ENCODE measurements at places on chromosomes 3 and 15.

DNA sequence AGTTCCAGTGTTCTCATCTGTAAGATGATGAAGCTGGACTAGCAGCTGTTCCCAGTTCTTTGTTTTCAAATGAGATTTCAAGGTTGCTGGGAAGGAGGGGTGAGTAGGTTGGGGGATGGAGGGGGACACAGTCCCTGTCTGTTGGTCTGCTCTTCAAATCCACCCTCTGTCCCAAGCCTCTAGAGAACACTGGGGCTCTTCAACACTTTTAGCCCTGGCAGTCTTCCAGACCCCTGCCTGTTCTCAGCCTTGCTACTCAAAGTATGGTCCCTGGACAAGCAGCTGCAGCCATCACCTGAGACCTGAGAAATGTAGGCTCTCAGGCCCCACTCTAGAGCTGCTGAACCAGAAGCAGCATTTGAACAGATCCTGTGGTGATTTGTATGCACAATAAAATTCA lies 41.3 kb downstream of the NEK11 start:
- DNase-seq, result no peak

DNA sequence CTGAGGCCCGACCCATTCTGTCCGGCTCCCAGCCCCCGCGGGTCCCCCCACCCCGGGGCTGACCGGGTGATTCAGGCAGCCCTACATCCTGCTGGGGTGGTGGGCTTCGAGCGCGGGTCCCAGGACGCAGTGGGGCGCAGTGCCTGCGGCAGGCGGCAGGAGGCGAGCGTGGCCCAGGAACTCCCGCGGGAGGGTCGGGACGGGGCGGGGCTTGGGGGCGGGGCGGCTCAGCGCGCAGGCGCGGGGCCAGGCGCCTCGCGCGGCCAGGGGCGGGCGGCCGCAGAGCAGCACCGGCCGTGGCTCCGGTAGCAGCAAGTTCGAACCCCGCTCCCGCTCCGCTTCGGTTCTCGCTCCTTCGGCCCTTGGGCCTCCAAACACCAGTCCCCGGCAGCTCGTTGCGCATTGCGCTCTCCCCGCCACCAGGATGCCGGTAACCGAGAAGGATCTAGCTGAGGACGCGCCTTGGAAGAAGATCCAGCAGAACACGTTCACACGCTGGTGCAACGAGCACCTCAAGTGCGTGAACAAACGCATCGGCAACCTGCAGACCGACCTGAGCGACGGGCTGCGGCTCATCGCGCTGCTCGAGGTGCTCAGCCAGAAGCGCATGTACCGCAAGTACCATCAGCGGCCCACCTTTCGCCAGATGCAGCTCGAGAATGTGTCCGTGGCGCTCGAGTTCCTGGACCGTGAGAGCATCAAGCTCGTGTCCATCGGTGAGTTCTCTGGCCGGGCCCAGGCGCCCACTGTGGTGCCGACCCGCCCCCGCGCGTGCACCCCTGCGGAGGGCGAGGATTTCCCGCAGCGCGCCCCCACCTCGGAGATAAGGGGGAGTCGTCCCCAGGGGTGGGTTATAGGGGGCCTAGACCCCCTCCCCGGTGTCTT lies at the start of gene FLNB:
TSS of gene FLNB (plus strand) at position 282 of the 885 bp plus-strand sequence. CDS start at position 425, 143 bp downstream.
- peak; percentile 67 for DNase-seq

DNA sequence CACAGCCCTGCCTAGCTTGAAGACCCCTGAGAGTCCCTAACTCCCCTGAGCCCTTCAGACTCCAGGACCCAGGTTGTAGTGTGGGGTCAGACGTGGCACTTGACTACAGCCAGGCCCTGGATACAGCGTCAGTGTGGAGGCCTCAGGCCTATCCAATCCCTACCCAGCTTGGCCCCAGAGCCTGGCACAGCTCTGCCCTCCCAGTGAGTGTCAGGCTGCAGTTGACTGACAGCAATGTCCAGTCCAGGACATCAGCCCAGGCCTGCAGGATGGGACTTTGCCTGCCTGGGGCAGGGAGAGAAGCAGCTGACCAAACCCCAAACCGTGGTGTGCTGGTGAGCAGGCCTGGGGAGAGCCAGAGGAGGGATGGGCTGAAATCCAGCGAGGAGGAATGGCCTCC lies 27.3 kb downstream of the KLF13 start:
- DNase-seq, result no peak

DNA sequence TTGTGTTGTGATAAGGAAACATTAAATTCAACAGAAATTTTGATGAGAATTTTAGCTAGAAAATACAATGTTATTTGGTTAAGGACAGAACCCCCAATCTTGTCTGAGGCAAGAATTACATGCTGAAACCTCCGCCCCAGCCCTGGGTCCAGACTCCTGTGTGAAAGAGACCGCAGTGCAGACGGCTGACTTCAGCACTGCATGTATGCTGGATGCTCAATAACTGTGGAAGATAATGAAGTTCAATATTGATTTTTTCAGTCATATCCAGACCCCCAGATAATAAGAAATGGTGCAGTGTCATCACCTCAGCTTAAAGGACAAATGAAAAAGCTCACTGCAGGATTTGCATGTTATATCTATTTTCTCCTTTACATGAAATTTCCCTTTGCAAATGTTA lies 188.3 kb upstream of the CNTN4 start:
- no peak for DNase-seq

GRCh38 chr15:65724464-65725215 lies 67.5 kb downstream of the DENND4A start:
- no peak for DNase-seq

GRCh38 chr3:189833266-189833665 lies 202.1 kb downstream of the TP63 start:
- DNase-seq, result no peak

GRCh38 chr3:30002797-30003196 lies 603.6 kb upstream of the TGFBR2 start:
- no peak for DNase-seq

- DNase-seq, result no peak
Observed at GRCh38 chr15:56568466-56569167, 103.7 kb upstream of the MNS1 start.

DNA sequence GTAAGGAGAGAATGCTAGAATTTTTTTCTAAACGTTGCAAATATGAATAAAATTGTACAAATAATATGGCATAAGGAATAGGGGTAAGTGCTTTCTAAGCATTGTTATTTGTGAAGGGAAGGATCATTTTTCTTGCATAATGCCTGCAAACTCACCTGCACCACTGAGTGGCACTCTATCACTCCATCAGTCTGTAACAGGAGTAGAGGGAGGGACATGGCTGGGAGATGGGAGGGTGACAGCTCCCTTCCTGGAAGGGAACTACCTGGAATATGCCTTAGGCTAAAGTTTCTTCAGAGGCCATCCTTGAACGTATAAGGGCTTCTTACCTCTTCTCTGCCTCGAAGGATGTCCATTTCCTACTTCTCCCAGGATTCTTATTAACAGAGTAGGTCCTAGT lies 3.0 kb downstream of the NAALADL2 start:
- DNase-seq, result no peak

All from activated CD4-positive, alpha-beta T cell treated with anti-CD3 and anti-CD28 coated beads for 1 hour (primary cell).